EH (cell line): ENCODE measurements at places on chromosomes 1 and 21.

GRCh38 chr1:5223206-5223605 lies 568.8 kb downstream of the AJAP1 start:
- DNase-seq: no peak

GRCh38 chr1:226633541-226634165 lies 85.1 kb downstream of the STUM start:
- DNase-seq: no peak

- DNase-seq: no peak
Observed at GRCh38 chr1:103125219-103125618, 16.9 kb upstream of the COL11A1 start.

- peak; percentile 79 for DNase-seq
Observed at GRCh38 chr1:68378296-68379084, 71.3 kb downstream of the RPE65 start.

DNA sequence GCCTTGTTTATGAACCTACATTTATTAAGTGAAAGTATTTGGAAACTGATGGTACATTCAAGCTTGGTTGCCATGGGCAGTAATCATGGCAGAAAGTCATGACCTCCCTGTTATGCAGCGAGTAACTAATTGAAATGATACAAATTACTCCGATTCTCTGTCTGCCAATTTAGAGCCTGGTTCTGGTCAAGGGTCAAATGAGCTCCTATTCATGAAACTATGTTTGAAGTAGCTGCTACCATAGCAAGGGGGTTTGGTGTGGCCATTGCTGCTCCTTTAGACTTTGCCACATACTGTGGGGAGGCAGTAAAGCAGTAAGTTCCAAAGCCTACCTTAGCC lies 187.2 kb upstream of the FOXD3 start:
- DNase-seq: no peak

- DNase-seq: peak; percentile 52
Observed at GRCh38 chr1:59705466-59706302, 109.1 kb upstream of the HOOK1 start.

GRCh38 chr1:158675563-158676323 lies 10.8 kb downstream of the SPTA1 start:
- DNase-seq: no peak

DNA sequence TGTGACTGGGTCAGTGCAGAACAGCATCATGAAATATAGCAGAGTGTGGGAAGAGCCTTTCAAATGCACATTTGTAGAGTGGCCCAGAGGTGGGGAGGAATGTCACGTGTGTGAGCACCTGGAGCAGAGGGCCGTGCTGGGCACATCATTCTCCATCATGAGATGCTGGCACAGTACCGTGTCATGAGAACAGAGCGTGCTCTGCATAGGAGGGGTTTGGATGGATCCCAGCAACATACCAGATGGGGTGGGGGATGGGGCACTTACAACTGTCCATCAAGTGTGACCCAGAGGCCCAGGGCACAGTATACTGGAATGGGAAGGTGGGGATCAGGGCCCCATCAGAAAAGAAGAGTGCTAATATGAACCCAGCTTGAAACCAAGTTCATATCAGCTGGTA lies 182.0 kb downstream of the LMX1A start:
- no peak for DNase-seq

DNA sequence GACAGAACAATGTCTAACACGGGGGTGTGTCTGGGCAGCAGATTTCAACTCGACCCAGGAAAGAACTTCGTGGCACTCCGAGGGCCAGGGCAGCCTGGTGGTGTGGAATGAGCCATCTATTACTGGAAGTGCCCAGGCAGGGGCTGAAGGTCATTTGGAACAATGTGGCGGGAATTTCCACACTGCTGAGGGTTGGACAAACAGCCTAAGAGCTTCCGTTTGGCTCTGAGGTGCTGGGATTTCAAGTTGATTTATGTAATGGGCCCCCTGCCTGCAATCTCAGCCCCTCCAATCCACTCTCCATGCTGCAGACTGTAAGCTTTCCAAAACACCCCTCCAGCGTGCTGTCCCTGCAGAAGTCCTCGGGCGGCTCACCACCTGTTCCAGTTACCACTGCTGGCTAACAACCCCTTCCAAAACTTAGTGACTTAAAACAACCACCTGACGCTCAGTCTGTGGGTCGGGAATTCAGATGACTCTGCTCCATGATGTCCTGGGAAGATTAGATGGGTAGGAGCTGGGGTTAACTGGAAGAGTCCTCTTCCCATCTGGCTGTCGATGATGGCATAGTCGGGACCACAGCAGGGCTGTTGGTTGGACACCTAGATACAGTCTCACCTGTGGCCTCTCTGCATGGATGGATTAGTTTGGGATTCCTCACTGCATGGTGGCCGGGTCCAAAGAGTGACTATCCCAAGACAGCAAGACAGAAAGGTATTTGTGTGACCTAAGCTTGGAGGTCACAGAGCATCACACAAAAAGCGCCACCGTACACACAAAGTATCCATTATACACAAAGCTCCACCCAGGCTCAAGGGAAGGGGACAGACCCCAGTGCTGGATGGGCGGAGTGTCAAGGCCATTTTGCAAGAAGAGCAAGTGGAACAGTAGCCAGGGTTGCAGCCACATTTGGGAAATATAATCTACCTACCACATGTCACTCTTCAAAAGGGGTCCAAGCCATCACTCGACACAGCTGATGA lies 89.7 kb upstream of the IFFO2 start:
- DNase-seq: no peak
